ENCODE measurements at places on chromosomes 6 and 20.

DNA sequence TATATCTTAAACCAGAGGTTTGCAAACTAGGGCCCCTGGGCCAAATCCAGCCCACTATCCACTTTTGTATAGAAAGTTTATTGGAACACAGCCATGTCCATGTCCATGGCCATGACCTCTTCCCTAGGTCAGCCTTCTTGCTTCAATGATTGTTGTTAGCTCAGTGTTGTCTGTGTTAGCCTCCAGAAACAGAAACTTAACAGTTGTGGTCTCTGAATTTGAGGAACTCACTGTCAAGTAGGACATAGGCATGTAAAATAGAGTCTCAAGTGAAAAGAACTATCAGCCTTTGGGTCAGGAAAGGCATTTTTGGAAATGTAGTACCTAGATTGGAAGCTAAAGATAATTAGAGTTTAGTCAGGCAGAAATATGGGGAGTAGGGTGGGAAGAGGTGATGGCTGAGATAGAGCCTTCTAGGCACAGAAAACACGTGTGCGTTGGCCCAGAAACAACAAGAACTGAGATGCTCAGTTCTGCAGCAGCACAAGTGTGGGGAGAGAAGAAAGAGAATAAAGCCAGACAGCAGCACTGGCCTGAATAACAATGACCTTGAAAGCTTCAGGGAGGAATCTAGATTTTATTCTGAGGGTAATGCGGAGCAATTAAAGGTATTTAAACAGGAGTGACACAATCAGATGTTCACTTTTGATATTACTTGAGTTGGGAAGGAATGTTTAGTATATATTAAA, 87.0 kb upstream of the OLIG3 start:
- no peak overlapping the region for H3K27ac ChIP-seq
- H3K4me3 ChIP-seq, result no peak overlapping the region
- H3K4me1 ChIP-seq, result no peaks in the 10 kb centered on the region
- no peak for DNase-seq

DNA sequence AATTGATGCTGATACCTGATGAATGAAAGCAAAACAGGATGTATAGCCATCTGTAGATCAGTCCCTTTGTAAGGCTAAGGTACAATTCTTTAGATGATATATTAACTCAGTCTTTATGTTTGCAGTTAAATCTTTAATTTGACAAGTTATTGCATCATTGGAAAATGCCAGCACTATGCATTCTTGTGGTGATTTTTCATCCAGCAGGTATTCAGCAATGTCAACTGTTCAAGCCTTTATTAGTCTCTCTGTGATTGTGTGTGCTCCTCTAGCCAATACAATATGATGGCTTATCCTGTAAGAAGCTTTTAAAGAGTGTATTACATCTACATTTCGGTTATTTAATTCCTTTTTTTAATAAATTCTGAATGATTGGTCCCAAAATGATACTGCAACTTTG, 34.3 kb downstream of the HLA-DMB start:
- no peaks in the 10 kb centered on the region for H3K4me1 ChIP-seq
- H3K4me3 ChIP-seq, result no peak overlapping the region
- H3K36me3 ChIP-seq, result no peaks in the 10 kb centered on the region
- no peak overlapping the region for H3K27ac ChIP-seq

- no peak overlapping the region for H3K27ac ChIP-seq
- no peaks in the 10 kb centered on the region for H3K4me1 ChIP-seq
- DNase-seq, result no peak
These were observed 115.2 kb upstream of the RIN2 start for GRCh38 chr20:19642860-19643259.

DNA sequence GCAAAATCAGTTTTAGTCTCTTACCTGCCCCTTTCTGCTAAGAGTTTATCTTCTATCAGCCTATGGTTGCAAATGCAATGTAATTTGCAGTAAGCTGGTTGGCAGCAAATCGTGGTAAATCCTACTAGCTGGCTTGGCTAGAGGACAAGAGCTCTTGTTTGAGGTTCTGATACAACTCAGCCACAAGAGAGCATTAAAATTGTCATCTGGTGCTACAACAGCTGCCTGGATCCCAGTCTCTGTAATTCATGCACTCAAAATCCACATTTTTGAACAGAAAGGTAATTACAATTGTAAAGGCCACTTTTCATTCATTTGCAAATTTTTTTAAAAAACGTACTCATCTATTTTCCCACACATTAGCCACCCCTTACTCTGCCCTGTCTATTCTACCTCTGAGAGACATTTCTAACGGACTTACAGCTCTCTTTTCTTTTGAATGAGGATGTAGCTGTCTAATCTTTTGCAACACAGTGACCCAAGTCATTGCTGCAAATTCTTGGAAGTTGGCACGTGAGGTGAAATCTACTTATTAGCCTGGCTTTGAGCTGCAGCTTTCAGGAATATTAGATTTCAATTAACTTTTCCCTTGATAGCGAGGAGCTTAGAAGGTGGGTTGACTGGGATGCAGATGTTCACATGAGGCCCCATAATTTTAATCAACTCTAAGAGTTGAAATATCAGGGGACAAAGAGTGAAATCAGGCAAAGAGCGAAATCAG, 54.0 kb upstream of the FAM184A start:
- no peak for DNase-seq
- no peaks in the 10 kb centered on the region for H3K36me3 ChIP-seq
- no peak overlapping the region for H3K27ac ChIP-seq
- H3K27me3 ChIP-seq, result no peaks in the 10 kb centered on the region

GRCh38 chr20:11124849-11125505, 451.2 kb upstream of the JAG1 start:
- no peak overlapping the region for H3K27ac ChIP-seq
- DNase-seq, result no peak
- H3K4me3 ChIP-seq, result no peak overlapping the region

DNA sequence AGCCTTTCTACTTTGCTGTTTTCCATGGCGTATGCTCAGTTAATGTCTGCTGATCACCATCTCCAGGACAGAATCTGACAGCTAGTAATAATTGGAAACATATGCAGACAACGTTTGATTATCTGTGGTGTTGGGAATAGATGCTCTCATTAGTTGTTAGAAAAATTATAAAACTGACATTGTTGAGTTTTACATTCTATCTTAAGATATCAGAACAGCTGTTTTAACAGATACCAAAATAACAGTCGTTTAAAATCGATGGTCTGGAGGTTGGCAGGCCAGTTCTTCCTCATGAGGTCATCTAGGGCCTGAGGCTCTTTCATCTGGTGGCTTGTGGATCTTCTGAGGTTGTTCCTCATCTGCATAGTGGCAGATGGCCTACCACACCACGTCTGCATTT, 137.6 kb downstream of the AIG1 start:
- H3K27ac ChIP-seq, result no peak overlapping the region
- no peak overlapping the region for H3K4me3 ChIP-seq
- DNase-seq, result no peak
- no peaks in the 10 kb centered on the region for H3K27me3 ChIP-seq
- peaks cover 2% of the 10 kb centered on the region for H3K4me1 ChIP-seq

DNA sequence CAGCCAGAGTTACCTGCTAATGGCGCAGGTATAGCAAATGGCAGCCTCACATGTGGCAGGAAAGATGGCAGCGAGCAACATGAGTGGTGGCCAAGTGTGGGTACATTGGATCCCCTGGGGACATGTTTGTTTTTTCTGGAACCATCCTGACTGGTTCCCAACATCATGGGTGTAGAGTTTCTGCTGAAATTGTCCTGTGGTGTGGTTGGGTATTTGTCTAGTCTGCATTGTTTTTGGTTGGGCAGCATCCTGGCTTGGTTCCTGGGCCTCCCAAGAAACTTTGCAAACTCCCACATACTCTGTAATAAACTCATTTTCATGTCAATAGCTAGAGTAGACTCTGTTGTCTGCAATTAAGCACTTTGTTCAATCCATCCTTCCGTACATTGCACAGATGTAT, 282.6 kb downstream of the CDC5L start:
- no peak overlapping the region for H3K4me3 ChIP-seq
- no peak for DNase-seq
- H3K27me3 ChIP-seq, result peaks cover 2% of the 10 kb centered on the region
- no peak overlapping the region for H3K27ac ChIP-seq

DNA sequence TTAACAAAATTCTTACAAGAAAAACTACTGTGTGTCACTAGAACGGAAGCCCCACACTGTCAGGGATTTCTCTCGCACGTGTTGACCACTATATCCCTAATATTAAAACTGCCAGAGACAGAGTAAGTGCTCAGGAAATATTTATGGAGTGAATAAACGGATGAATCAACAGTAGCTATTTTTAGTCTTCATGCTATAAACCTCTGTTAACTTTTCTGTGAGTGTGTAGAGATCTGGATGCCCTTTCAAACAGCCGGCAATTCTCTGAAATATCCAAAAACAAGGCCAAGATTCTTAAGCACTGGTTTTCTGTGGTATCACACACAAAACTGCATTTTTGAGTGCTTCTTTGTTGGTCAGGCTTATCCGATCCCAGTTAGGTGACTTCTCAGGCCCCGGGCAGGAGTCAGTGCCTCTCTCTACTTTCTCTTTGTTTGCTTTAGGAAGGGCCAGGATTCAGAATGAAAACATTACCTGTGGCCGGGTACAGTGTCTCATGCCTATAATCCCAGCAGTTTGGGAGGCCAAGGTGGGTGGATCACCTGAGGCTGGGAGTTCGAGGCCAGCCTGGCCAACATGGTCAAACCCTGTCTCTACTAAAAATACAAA, 15.7 kb downstream of the ATP9A start:
- H3K4me3 ChIP-seq, result no peak overlapping the region
- DNase-seq, result no peak
- H3K4me1 ChIP-seq, result no peaks in the 10 kb centered on the region

DNA sequence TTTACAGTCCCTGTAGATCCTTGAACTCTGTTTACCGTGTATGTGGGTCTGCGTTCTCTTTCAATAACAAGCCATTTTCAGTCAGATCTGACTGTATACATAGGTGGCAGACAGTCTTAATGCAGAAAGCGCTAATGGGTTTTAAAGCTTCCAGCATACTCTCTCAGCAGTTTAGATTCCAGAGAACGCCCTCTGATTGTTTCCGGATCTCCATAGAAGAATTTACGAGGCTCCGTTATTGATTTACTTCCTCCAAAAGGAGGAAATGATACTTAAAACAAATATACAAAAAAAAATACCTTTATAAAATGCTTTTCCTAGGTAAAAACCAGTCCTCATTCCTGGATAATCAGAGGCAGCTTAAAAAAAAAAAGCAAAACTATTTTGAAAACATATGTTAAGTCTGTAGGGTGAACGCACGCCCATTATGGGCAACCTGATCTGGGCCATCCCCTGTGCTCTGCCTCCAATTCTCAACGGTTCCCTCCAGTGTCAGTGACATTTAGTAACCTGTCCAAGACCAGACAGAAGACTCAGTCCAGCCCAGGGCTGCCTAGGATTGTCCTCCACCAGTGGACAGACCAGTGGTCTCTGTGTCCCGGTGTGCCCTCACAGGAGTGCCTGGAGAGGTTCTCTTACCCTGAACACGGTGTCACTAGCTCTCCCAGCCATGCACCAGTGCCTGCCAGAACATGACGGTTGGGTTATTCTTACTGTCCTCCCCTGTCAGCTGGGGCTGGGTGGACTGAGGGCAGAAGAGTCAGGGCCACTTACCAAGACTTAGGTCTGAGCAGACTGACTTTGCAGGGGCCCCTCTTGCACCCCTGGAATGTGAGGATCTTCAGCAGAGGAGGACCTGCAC, 217.3 kb downstream of the ARID1B start:
- no peak for DNase-seq
- H3K27me3 ChIP-seq, result no peaks in the 10 kb centered on the region
- no peak overlapping the region for H3K4me3 ChIP-seq
- peaks cover 48% of the 10 kb centered on the region for H3K4me1 ChIP-seq

GRCh38 chr6:4853782-4854511, 77.7 kb downstream of the CDYL start:
- DNase-seq, result no peak
- no peak overlapping the region for H3K27ac ChIP-seq
- H3K4me3 ChIP-seq, result no peak overlapping the region
- H3K4me1 ChIP-seq, result peaks cover 86% of the 10 kb centered on the region

DNA sequence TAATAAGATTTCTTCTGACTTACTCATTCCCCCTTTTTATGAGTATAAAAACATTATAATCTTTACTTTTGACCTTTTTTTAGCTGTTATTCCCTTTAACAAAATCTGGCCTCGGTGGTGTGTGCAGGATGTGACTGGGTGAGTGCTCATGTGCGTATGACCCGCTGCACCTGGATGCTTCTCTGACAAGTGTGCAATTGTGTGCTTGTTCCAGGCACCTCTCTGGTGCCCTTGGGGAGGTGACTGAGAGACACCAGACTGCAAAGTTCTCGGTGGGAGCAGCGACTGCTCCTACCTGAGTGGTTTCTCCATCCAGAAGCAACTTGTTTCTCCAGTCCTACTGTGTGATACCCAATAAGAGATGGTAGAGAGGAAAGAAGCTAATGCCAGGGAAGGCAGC, 65.0 kb downstream of the ISM1 start:
- no peaks in the 10 kb centered on the region for H3K4me1 ChIP-seq
- H3K4me3 ChIP-seq, result no peak overlapping the region
- H3K36me3 ChIP-seq, result peaks cover 2% of the 10 kb centered on the region
- DNase-seq, result no peak

GRCh38 chr6:128327890-128328289, 192.5 kb downstream of the PTPRK start:
- DNase-seq, result no peak
- H3K36me3 ChIP-seq, result peaks cover 11% of the 10 kb centered on the region
- H3K4me3 ChIP-seq, result no peak overlapping the region
- H3K27ac ChIP-seq, result no peak overlapping the region

DNA sequence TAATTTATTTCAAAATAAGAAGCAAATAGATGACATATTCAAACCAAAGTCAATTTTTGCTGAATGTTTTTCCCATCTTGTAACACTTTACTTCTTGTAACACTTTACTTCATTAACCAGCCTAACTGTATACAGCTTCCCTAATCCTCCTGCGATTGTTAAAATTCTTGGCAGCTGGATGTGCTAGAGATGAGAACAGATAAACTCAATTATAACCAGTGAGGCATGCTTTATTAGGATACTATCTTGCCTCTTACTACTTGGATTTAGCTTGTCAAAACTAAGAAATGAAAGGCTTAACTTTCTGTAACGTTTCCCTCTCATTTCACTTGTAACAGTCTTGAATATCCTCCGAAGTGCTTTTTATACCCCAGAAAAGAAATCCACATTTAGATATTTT, 94.1 kb upstream of the BMP5 start:
- no peaks in the 10 kb centered on the region for H3K36me3 ChIP-seq
- no peak for DNase-seq
- H3K27me3 ChIP-seq, result no peaks in the 10 kb centered on the region
- no peak overlapping the region for H3K4me3 ChIP-seq
- no peak overlapping the region for H3K27ac ChIP-seq

DNA sequence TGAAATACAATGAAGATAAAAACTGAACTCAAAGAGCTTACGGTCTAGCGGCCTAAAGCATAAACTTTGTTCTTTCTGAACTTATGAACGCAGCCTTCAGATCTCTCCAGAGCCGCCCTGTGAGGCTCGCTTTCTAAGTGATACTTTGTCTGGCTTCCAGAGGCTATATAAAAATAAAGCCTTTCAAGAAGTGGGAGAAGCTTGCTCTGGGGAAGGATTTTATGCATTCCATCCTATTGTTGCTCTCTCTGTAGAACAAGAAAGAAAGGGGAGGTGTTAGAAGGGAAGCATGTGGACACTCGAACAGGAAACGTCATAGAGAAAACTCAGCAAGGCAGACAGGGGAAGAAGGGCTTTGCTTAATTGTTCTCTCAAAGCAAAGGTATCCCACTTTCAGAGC, 77.0 kb downstream of the TBX18 start:
- no peaks in the 10 kb centered on the region for H3K36me3 ChIP-seq
- H3K4me3 ChIP-seq, result no peak overlapping the region
- H3K27ac ChIP-seq, result no peak overlapping the region
- H3K4me1 ChIP-seq, result no peaks in the 10 kb centered on the region

GRCh38 chr20:63210011-63210605, 5.8 kb downstream of the YTHDF1 start:
- H3K4me1 ChIP-seq, result peaks cover 72% of the 10 kb centered on the region
- H3K4me3 ChIP-seq, result no peak overlapping the region
- no peak for DNase-seq
- H3K36me3 ChIP-seq, result peaks cover 91% of the 10 kb centered on the region
